ENCODE measurements at places on chromosomes 1 and 21. TPM values are rescaled to one million over a fixed set of nuclear protein-coding genes. Genes with fewer than 3 reads are reported as not detected.

The ACOT11 gene
- total RNA-seq, result 6.0 TPM

The ARF1 gene
- 240 TPM for total RNA-seq

The ZC3H11A gene
- 58.2 TPM for total RNA-seq

The KCNA2 gene
- total RNA-seq, result not detected

DNA sequence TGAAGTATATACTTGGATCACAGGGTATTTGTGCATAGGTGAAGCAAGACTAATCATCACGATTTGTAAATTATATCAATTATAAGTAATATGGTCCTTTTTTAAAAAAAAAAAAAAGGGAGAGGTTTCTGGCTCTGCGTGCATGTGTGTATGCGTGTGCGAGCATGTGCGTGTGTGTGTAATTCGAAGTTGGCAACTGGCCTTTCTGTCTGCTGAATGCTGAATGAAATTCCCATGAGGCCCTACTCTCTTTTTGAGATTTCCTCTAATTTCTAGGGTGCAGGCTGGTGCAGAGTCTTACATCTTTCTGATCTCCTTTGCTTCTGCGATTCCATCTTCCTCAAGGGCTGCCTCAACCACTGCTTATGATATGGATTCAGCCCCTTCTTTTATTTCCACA is 212.2 kb downstream of the URB2 start:
- DNase-seq, result no peak

GRCh38 chr1:248404024-248404423 is 1.2 kb downstream of the OR2T1 start:
- peak; percentile 19 for DNase-seq

DNA sequence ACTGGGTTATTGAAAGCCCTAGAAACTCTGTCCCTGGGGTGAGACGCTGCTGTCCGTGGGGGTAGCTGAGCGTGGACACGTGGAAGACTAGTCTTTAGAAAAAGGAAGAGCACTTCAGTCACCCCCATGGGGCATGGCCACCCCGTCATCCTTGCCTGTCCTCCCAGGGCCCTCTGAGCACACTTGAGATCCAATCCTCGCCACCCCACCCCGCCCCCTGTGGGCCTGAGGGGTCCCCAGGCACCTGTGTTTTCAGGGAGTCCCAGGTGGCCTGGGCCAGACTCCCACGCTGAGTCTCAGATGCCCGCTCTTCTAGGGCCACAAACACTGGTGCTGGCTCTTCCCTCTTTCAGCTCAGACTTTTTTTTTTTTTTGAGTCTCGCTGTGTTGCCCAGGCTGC is 2.5 kb downstream of the PRKCZ start:
- DNase-seq, result no peak

DNA sequence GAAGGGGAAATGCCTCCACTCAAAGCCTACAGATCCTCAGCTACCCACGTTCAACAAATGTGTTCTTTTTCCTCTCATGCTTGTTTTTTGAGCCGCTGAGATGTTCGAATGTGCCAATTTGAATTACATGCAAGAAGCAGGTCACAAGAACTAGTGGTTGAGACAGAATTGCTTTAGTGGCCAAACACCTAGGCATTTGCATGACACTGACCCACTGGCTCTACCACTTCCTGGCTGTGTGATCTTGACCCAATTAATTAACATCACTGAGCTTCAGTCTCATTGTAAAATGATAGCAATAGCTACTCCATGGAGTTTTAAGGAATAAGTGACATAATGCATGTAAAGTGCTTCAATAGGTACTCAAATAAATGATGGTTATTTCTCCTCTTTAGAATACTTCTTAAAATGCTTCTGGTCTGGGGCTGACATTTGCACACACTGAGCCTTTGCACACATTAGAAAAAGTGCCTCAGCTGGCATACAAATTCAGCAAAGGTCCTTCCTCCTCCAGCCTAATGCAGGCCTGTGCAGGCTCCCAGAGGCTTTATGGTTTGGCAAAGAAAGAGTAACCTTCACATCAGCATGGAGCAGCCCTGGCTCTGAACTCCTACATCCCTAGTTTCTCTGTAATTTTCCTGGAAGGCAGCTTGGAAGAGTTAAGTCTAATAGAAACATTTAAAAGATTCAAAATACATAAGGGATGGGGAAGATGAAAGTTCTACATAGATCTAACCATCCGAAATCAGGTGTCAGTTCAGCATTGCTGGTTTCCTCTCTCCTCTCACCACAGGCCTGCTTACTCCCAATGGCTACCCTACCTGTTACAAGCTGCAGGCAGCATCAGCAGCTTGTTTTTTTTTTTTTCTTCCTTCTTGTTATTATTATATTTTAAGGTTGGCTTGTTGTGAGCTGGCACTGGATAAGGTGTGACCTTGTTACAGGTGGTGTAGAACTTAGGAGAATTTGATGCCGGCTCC is 107.4 kb downstream of the TBX19 start:
- DNase-seq, result no peak

DNA sequence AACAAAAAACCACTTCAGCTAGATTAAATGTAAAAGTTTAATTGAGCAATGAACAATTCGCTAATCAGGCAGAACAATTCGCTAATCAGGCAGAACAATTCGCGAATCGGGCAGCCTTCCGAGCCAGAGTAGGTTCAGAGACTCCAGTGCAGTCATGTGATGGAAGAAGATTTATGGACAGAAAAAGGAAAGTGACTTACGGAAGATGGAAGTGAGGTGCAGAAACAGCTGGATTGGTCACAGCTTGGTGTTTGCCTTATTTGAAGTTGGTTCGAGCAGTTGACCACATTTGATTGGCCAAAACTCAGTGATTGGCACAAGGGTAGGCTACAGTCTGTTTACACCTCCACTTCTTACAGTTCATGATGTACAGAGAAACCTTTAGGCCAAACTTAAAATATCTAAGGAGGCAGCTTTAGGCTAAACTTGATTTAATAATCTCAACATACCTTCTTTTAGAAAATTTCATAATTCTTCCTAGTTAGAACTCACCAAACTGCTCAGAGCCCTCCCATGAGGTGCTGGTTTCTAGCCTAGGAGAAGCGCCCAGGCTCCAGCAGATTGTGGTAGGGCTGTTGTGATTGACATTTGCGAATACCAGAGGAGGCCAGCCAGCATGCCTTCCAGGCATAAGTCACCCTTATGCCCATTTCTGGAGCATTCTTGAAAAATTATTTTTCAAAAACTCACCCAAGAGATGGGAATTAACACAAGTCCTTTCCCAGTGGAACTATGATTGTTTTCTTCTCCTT is 22.8 kb upstream of the KCNC4 start:
- DNase-seq, result no peak

DNA sequence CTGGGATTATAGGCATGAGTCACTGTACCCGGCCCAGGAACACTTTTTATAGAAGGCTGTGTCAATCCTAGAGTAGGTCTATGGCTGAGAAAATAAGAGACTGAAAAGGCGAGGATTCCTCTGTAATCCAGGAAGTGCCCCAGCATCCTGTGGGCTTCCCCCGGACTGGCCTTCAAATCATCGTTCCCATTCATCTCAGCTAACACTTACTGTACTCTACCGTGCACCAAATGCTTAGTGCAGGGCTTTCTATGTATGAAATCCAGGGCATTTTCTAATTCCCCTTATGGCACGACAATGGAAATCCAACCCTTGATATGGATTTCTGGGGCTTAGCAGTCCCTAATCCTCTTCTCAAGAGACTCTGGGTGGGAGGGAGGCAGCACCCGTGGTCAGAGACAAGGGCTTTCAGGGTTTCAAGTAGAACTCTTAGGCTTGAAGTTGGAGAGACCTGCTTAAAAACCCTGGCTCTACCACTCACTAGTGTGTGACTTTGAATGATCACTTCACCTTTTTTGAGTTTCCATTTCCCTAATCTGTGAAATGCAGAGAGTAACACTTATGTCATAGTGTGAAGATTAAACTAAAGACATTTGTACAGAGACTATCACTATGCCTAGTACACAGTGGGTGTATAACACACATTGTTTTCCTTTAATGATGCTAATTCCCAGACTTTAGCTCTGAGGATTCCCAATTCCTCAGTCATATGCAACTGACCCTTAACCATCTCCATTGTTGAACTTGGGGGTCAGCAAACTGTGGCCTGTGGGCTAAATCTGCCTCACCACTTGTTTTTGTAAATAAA is 20.3 kb downstream of the MECR start:
- no peak for DNase-seq

- DNase-seq, result no peak
Measured at GRCh38 chr1:159300146-159300545, 2.0 kb upstream of the FCER1A start.

- no peak for DNase-seq
Measured at GRCh38 chr1:30721812-30722537, 1.4 kb downstream of the MATN1 start.

GRCh38 chr21:42220138-42220701 is 1.3 kb downstream of the ABCG1 start:
- peak; percentile 91 for DNase-seq

DNA sequence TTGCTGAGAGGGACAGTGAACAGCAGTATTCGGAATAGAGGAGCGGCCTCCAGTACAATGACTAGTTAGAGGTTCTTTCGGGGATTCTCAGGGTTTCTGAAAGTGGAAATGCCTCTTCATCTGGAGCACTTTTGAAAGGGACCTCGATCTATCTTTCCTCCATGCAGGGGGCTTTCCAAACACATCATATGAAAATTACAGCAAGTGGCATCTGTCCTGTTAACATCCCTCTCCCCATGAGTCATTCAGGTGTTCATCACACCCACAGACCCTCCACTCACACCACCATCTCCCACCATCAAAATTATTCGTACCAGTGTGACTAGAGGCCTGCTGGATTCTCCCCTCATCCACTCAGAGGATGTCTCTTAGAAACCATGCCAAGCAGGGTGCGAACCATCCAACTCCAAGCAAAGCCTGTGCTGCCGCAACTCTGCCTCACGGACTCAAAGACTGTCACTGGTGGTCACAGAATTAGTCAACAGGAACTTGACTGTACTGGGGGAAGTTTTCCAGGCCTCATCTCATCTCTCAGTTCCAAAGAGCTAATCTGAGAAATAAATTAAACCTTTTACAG is 211.1 kb downstream of the MRPL39 start:
- DNase-seq, result no peak

DNA sequence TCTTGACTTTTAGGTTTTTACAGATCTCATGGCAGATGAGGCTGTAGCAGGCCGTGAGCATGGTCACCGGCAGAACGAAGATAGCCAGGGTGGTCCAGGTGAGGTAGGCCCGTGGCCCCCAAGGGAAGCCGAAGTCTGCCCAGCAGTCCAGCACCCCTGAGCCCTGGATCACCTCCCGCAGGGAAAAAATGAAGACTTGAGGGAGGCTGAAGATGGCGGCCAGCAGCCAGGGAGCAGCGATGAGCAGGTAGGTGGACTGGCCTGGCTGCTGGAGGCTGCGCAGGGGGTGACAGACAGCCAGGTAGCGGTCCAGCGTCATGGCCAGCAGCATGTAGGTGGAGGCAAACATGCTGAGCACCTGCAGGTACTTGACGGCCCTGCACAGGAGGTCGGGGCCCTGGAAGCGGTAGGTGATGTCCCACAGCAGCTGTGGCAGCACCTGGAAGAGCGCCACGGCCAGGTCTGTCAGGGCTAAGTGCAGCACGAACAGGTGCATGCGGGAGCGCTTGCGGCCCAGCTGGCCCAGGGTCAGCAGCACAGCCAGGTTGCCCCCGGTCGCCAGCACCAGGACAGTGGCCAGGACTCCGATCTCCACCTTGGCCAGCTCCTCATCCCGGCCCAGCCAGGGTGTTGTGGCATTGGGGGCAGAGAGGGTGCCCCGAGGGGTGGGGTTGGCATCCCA is 856 bp downstream of the AVPR1B start:
- DNase-seq, result no peak

GRCh38 chr1:234528074-234528865 is 49.3 kb upstream of the TARBP1 start:
- no peak for DNase-seq

DNA sequence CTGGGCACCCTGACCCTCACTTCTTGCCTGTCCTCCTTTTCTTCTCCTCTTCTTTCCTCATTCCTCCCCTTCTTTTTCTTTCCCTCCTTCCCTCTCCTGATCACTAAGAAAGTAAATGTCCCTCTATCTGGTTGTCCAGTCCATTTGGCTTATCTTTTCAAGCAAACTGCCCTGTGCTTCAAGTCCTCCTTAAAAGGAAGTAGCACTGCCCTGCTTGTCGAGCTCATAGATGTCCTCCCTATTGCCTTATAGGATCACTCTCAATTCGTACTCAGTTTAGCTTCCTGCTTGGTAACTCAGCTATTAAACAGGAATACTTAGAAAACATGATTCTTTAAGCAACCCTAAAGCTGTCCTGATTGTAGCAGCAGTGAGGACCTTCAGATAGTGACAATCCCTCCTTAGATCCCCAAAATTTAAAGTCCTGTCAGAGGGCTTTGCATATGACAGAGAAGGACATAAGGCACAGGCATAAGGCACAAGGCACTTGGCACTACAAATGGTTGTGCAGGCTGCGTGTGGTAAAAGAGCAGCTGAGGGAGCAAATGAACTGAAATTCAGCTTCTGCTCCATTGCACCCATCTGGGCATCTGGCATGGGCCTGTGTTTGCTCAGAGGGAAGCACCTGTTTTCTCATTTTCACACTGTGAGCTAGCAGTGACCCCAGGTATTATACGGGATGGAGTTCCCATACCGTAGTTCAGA is 26.1 kb upstream of the SLAMF6 start:
- DNase-seq, result no peak

GRCh38 chr1:186099336-186100104 is 275.5 kb downstream of the TPR start:
- no peak for DNase-seq

DNA sequence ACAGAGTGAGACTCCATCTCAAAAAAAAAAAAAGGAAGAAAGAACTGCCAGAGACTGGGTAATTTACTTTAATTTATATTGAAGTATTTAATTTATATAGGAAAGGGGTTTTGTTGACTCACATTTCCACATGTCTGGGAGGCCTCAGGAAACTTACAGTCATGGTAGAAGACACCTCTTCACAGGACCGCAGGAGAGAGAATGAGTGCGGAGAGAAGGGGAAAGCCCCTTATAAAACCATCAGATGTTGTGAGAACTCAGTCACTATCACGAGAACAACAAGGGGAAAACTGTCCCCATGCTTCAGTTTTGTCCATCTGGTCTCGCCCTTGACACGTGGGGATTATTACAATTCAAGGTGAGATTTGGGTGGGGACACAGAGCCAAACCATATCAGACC is 25.8 kb upstream of the PPP1R8 start:
- no peak for DNase-seq

DNA sequence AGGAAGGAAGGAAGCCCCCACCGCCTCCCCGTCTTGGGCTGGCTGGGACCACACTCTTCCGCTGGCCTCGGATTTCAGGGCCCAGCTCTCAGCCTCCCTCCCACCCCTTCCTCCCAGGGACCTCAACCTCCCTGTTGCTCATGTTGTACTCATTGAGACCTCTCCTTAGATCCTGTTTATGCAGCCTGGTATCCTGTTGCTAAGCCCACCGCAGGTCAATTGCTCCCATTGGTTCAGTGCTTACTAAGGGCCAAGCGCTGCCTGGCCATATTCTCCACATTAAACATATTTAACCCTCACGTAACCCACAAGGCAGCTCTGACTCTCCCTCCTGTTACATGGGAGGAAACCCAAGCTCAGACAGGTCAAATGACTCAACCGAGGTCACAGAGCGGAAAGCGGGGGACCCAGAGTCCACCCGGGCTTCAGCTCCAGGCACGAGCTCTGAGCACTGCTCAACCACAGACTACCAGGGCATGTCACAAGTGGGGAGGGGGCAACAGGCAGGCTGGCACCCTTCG is 23.2 kb upstream of the H6PD start:
- no peak for DNase-seq

Data from bronchial epithelial cell (primary cell).